ENCODE measurements at places on chromosomes 4 and X.

DNA sequence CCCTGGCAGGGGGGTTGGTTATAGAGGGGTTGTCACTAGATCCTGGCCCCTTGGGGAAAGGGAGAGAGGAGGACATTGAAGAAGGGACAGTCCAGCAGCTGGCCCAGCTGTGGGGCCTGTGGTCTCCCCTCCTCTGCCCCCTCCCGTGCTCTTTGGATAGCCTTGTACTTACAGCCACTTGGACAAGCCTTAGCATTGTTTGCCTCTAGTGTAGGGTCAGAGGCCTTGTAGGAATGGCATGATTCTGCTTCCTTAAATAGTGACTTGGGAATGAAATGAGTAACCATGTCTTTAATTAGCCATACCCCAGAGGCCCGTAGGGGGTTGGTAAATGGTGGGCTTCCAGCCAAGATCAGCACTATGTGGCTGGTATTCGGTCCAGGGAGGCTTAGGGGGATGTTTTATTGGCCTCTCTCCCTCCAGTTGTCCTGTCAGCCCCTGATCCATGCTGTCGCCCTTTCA, 230.6 kb downstream of the PTTG2 start:
- no peak for DNase-seq

- no peak for DNase-seq
These were observed 759.2 kb downstream of the DMD start for GRCh38 chrX:32451954-32452695.

DNA sequence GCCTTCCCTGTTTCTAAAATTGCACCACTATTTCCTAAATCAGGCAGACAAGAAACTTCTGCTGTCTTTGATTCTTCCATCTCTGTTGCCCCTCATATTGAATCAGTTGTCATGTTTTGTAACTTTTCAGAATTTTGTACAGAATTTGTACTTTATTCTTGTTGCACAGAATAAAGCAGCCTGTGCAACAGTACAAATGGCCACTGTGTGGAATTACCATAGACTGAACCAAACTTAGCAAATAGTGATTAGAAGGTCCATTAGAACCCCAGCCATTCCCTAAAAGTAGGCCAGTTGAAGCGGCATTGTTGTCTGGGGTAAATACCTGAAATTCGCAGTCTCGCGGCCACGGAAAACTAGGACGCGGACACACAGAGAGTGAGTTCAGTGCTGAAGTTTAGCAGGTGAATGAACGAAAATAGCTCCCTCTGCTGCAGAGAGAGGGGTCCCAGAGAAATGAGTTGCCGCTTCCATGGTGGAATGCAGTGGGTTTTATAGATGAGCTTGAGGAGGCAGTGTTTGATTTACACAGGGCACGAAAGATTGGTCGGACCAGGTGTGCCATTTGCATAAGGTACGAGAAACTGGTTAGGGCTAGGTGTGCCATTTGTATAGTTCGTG, 71.8 kb downstream of the C4orf33 start:
- no peak for DNase-seq

- DNase-seq, result no peak
These were observed 66.4 kb upstream of the ATP6AP2 start for GRCh38 chrX:40514376-40514775.

- peak; percentile 73 for DNase-seq
These were observed 19.7 kb upstream of the PRPS2 start for GRCh38 chrX:12771445-12772069.

GRCh38 chr4:1004557-1005485, 6.6 kb upstream of the FGFRL1 start:
- no peak for DNase-seq

DNA sequence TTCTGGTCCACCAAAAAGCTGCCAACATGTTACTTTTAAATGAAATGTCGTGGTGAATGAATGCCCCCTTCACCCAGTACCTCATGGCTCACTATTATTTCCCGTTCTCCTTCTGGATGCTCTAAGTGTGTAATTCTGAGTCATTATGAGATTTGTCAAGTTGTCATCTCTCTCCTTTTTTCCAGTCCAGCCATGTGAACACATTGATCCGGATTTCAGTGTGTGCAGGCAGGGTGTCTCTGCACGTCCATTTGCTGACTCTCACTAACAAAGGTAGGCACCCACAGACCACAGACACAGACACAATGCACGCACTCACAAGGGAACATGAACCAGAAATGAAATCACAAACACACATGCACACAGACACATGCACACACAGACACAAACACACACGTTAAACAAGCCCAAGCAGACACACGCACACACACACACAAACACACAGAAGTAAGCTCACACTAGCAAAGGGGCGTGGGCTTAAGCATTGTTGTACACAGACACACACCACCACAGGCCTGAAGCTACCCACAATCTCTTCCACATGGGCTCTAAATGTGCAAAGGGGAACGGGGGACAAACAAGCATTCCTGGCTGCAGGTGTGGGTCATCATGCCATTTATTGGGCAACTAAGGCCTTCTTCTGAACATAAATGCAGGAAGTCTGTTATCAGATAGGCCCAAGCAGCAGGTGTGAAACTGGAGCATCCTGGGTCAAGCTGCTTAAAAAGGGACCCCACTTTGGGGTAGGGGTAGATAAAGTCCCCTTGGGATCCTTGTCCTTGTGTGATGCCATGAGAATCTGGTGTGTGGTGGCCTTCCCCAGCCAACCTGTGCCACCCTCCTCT, 58.1 kb downstream of the NBDY start:
- no peak for DNase-seq

- DNase-seq, result peak; percentile 32
These were observed 203.5 kb upstream of the TET2 start for GRCh38 chr4:104942990-104943743.

- no peak for DNase-seq
These were observed 55.3 kb upstream of the APELA start for GRCh38 chr4:164821711-164822110.

GRCh38 chr4:75412746-75413145, 101.5 kb downstream of the RCHY1 start:
- DNase-seq, result no peak
